Right lobe of liver (tissue), 6 donors: ENCODE measurements at places on chromosomes 4 and X. TPM values are rescaled to one million over a fixed set of nuclear protein-coding genes. Genes with fewer than 3 reads are reported as not detected.

Gene LGI2
- 0.25 TPM for total RNA-seq

Gene TMEM150C
- 5.9 TPM for total RNA-seq

Gene TMEM156
- 2.8 TPM for total RNA-seq

Gene SMIM31
- not detected for total RNA-seq

Gene RGN
- total RNA-seq: 56.9 TPM

Gene LANCL3
- total RNA-seq: not detected

Gene CENPVL3
- total RNA-seq: not detected

Gene HSFX2
- total RNA-seq: not detected

Gene ITIH6
- not detected for total RNA-seq

Gene NPNT
- 1.2 TPM for total RNA-seq

Gene PDCL2
- not detected for total RNA-seq

Gene CC2D2A
- 6.5 TPM for total RNA-seq

Gene DUX4
- total RNA-seq: not detected

Gene FREM3
- total RNA-seq: not detected

Gene OTC
- total RNA-seq: 125 TPM

Gene DIPK2B
- total RNA-seq: 1.6 TPM

Gene PTCHD1
- 0.02 TPM for total RNA-seq

Gene UCHL1
- 0.98 TPM for total RNA-seq

Gene NOX1
- not detected for total RNA-seq

Gene STPG2
- total RNA-seq: 0.46 TPM
